ENCODE measurements at places on chromosomes 3 and 15. TPM values are rescaled to one million over a fixed set of nuclear protein-coding genes. Genes with fewer than 3 reads are reported as not detected.

GRCh38 chr3:57143886-57144459 is 21.2 kb downstream of the IL17RD start:
- no peak for DNase-seq

The NTRK3 gene
- 7.2 TPM for total RNA-seq

- no peak for DNase-seq
These were observed 260.7 kb upstream of the GRM7 start for GRCh38 chr3:6600237-6600636.

The LRRC31 gene
- not detected for total RNA-seq

The ZKSCAN7 gene
- 8.1 TPM for total RNA-seq

GRCh38 chr3:46183330-46183729 is 24.8 kb downstream of the CCR1 start:
- DNase-seq: no peak

DNA sequence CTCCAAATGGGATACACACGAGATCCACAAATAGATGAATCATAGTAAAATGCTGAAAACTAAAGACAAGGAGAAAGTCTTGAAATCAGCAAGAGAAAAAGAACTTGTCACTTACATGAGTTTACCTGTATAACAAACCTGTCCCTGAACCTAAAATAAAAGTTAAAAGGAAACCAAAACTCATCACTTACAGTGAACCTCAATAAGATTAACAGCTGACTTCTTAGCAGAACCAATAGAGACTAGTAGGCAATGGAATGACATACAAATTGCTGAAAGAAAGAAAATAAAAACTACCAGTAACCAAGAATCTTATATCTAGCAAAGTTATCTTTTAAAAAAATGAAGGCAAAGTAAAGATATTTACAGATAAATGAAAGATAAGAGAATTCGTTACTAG is 27.4 kb downstream of the SEC22A start:
- no peak for DNase-seq

The ATP8B4 gene
- 19.5 TPM for total RNA-seq

GRCh38 chr3:169295912-169296570 is 367.5 kb downstream of the MECOM start:
- no peak for DNase-seq

The C3orf20 gene
- total RNA-seq: not detected

DNA sequence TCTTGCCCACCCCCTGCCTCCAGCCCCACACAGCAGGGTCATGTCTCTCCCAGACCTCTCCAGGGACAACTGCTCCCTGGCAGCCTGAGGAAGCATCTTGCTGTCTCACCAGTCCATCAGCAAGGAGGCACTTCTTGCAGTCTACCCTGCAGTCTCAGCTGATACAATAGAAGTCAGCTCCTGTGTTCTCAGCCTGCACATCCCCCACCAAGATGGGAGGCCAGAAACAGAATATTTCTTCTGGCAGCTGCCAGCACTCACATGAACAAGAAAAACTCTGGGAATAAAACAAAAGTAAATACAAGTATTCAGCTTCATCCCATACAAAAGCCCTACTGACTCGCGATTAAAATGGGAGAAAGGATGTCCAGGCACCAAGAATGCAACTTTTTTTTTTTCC is 457.4 kb upstream of the PROK2 start:
- no peak for DNase-seq

DNA sequence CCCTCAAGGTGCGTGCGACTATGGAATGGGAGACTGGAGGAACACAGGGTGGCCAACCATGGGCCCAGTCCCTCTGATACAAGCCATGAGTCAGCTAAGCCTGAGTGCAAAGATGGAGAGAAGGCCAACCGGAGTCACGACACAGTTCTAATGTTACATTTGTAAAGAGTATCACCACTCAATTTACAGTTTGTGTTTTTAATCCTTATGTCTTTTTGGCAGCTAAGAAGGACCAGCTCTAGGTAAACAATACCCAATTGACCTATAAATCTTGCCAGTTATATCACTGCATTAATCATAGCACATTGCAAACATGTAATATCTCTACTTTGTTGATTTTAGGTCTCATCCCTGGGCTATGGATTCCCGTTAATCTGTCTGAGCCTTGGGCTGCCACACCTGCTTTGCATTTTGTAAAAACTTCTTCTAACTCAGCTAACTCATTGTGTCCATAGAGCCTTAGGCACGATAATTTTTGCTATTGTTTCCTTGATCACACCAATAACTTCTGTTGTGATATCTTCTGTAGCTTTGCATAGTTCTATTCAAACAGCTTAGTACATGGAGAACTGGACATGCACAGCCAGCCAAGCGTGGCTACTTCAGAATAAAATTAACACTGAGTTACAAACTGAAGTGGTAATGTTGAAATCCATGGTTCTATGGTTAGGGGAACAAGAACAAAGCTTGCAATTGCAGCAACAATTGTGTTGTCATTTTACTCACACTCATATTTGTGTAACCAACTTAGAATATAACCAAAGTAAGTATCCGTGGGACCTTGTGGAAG is 50.3 kb downstream of the LSM3 start:
- no peak for DNase-seq

Measured in skin of body (tissue), 3 donors.